ENCODE measurements at places on chromosomes 6 and 20. TPM values are rescaled to one million over a fixed set of nuclear protein-coding genes. Genes with fewer than 3 reads are reported as not detected.

The KIAA1755 gene
- 0.08 TPM for total RNA-seq

The SPTLC3 gene
- total RNA-seq: 0.07 TPM

The LY6G6C gene
- not detected for total RNA-seq

The SLC35F1 gene
- total RNA-seq: not detected

The FGD2 gene
- total RNA-seq: not detected

The CDSN gene
- total RNA-seq: not detected

The ULBP3 gene
- 3.7 TPM for total RNA-seq

The CD24 gene
- total RNA-seq: 252 TPM

The C4B gene
- 1.7 TPM for total RNA-seq

The APOM gene
- total RNA-seq: 3.0 TPM

The RSPO3 gene
- total RNA-seq: 91.7 TPM

The TOX2 gene
- 11.2 TPM for total RNA-seq

The RIN2 gene
- 29.8 TPM for total RNA-seq

The KCNK17 gene
- total RNA-seq: not detected

The C6orf52 gene
- 1.1 TPM for total RNA-seq
